ENCODE measurements at places on chromosomes 11 and 22. TPM values are rescaled to one million over a fixed set of nuclear protein-coding genes. Genes with fewer than 3 reads are reported as not detected.

UPB1 gene
- total RNA-seq: 0.21 TPM

MS4A4A gene
- 2.9 TPM for total RNA-seq

CEND1 gene
- not detected for total RNA-seq

FHIP1B gene
- total RNA-seq: 19.3 TPM

UBQLN3 gene
- total RNA-seq: not detected

CCDC73 gene
- not detected for total RNA-seq

SAA2 gene
- not detected for total RNA-seq

MGAT3 gene
- total RNA-seq: 2.9 TPM

OR4A16 gene
- not detected for total RNA-seq
